Nephron progenitor cell (in vitro differentiated cells): ENCODE measurements at places on chromosomes 3 and 15.
A peak's percentile ranks its signal among the peaks of the same experiment; 100 is the strongest.

- no peaks in the 10 kb centered on the region for H3K4me1 ChIP-seq
- no peak overlapping the region for H3K27ac ChIP-seq
- peaks cover 2% of the 10 kb centered on the region for H3K27me3 ChIP-seq
- no peaks in the 10 kb centered on the region for H3K36me3 ChIP-seq
Observed at GRCh38 chr3:106842151-106842550, 535.1 kb upstream of the CCDC54 start.

GRCh38 chr3:17158941-17159682, 274.4 kb downstream of the PLCL2 start:
- H3K4me1 ChIP-seq: no peaks in the 10 kb centered on the region
- no peak overlapping the region for H3K4me3 ChIP-seq
- H3K36me3 ChIP-seq: peaks cover 33% of the 10 kb centered on the region
- H3K27me3 ChIP-seq: no peaks in the 10 kb centered on the region
- H3K27ac ChIP-seq: no peak overlapping the region

DNA sequence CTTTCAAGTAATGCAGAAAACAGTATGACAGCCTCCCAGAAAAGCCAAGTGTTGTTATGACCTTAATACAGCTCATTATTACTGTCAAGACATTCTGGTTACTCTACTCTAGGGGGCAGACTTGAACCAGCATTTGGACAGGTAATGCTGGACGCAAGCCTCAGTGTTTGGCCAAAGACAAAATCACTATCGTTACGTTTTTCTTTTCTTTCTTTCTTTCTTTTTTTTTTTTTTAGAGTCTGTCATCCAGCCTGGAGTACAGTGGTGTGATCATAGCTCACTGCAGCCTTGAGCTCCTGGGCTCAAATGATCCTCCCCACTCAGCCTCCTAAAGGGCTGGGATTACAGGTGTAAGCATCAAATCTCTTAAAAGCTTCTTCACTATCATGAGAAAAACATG, 29.4 kb upstream of the TMEM45A start:
- H3K4me3 ChIP-seq: no peak overlapping the region
- no peaks in the 10 kb centered on the region for H3K4me1 ChIP-seq
- H3K36me3 ChIP-seq: peaks cover 5% of the 10 kb centered on the region
- no peak overlapping the region for H3K27ac ChIP-seq

- H3K36me3 ChIP-seq: no peaks in the 10 kb centered on the region
- peak overlapping the region; percentile 83 for H3K4me3 ChIP-seq
- peaks cover 7% of the 10 kb centered on the region for H3K27me3 ChIP-seq
- no peak overlapping the region for H3K27ac ChIP-seq
- H3K4me1 ChIP-seq: peaks cover 6% of the 10 kb centered on the region
Observed at GRCh38 chr15:51266656-51267050, 71.7 kb downstream of the CYP19A1 start.

DNA sequence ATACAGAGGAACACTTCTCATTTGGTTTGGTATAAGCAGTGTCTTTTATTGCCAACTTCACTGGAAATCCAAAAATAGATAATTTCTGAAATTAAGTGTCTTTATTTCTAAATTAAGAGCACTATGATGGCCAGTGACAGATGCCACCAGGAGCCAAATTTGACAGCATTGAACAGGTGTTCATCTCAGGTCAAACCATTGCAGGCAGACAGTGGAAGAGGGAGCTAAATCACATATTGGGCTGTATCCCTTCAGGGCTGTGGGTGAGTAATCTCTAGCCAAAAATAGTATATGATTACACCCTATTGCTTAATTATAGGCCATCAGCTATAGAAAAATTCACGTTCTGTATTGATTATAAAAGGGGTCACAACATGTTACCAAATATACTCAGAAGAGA, 457.7 kb downstream of the NAALADL2 start:
- no peaks in the 10 kb centered on the region for H3K4me1 ChIP-seq
- no peaks in the 10 kb centered on the region for H3K36me3 ChIP-seq
- no peak overlapping the region for H3K27ac ChIP-seq
- H3K4me3 ChIP-seq: no peak overlapping the region

DNA sequence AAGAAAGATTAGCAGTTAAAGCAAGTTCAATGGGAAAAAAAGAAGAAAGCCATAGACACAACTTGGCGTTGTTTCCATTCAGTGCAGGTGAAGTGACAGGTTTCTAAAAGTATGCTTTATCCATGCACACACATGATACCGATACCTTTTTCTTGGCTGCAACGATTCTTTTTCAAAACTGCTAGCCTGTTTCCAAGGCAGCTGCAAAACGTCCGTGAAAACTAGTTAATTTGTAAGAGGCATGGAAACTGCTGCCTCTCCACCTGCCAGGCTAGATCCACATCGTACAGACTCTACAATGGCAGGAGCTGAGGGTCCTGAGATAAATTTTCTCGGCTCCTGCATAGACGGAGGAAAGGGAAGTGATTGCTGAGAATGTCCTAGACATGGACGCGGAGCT, 128.9 kb upstream of the ICE2 start:
- H3K4me3 ChIP-seq: no peak overlapping the region
- H3K27me3 ChIP-seq: no peaks in the 10 kb centered on the region
- H3K36me3 ChIP-seq: peaks cover 13% of the 10 kb centered on the region
- peaks cover 62% of the 10 kb centered on the region for H3K4me1 ChIP-seq

- H3K4me1 ChIP-seq: no peaks in the 10 kb centered on the region
- H3K36me3 ChIP-seq: no peaks in the 10 kb centered on the region
- no peak overlapping the region for H3K4me3 ChIP-seq
- DNase-seq: no peak
- H3K27me3 ChIP-seq: no peaks in the 10 kb centered on the region
Observed at GRCh38 chr3:36688815-36689214, 75.5 kb downstream of the DCLK3 start.

- H3K4me1 ChIP-seq: peaks cover 64% of the 10 kb centered on the region
- peaks cover 90% of the 10 kb centered on the region for H3K27me3 ChIP-seq
- no peak for DNase-seq
Observed at GRCh38 chr15:67836134-67836455, 3.8 kb downstream of the RNU6-1 start.

GRCh38 chr15:25464784-25465183, 26.0 kb upstream of the UBE3A start:
- DNase-seq: no peak
- H3K4me1 ChIP-seq: no peaks in the 10 kb centered on the region
- H3K27me3 ChIP-seq: peaks cover 11% of the 10 kb centered on the region

DNA sequence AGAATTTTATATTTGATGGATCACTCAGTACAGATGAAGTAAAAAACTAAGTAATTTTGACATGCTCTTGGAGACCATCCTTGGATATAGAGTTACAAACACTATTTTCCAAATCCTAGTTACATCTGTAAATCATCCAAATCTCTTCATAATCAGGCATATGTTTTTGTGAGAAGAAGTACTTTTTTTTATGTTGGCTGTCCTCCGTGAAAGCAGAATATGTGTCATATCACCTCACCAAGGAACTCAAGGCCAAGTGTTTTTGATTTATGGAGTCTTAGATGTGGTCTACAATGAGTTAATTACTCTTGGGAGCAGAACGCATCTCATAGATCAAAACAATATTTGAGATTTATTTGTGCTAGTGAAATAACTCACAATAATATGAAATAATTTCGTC, 416.5 kb upstream of the TGFBR2 start:
- H3K4me3 ChIP-seq: no peak overlapping the region
- H3K27ac ChIP-seq: no peak overlapping the region
- no peaks in the 10 kb centered on the region for H3K36me3 ChIP-seq
- DNase-seq: no peak
- H3K4me1 ChIP-seq: no peaks in the 10 kb centered on the region

GRCh38 chr3:98519351-98519750, 3.4 kb downstream of the CLDND1 start:
- peaks cover 55% of the 10 kb centered on the region for H3K36me3 ChIP-seq
- no peak overlapping the region for H3K27ac ChIP-seq
- H3K27me3 ChIP-seq: no peaks in the 10 kb centered on the region
- DNase-seq: no peak
- peaks cover 30% of the 10 kb centered on the region for H3K4me1 ChIP-seq

DNA sequence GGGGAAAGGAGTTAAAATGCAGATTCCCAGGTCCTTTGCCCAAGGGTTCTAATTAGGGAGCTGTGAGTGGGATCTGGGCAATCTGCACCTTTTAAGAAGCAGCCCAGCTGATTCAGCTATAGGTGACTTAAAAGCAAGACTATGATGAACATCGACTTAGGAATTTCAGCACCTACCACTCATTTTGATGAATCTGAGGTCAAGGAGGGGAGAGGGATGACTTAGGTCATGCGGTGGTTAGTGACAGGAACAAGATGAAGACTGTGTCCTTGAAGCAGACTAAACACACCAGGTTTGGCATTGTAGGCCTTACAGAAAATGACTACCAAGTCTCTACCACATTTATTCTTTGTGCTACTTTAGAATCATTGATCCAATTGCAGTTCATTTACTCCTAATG, 196.3 kb downstream of the DTWD1 start:
- H3K36me3 ChIP-seq: no peaks in the 10 kb centered on the region
- H3K4me1 ChIP-seq: peaks cover 8% of the 10 kb centered on the region
- H3K4me3 ChIP-seq: no peak overlapping the region

DNA sequence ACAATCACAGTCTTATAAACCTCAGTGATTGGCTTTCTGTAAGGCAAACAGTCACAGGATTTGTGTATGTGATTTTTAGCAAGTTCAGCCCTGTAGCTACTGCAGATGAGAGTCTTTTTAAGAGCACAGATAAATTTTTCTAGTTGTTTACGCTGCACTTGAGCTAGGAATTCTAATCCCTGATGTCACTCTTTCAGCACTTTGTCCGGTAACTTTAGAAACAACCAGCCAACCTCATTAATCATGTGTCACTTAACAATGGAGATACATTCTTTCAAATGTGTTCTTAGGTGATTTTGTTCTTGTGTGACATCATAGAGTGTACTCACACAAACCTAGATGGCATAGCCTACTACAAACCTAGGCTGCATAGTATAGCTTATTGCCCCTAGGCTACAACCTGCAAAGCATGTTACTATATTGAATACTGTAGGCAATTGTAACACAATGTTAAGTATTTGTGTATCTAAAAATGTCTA, 36.8 kb upstream of the GOLGA6L2 start:
- H3K27ac ChIP-seq: no peak overlapping the region
- H3K36me3 ChIP-seq: no peaks in the 10 kb centered on the region
- no peak overlapping the region for H3K4me3 ChIP-seq
- no peaks in the 10 kb centered on the region for H3K4me1 ChIP-seq

GRCh38 chr15:46442184-46442583, 807.4 kb downstream of the SQOR start:
- H3K36me3 ChIP-seq: no peaks in the 10 kb centered on the region
- peaks cover 24% of the 10 kb centered on the region for H3K4me1 ChIP-seq
- DNase-seq: peak; percentile 10
- H3K27ac ChIP-seq: peak overlapping the region; percentile 57

DNA sequence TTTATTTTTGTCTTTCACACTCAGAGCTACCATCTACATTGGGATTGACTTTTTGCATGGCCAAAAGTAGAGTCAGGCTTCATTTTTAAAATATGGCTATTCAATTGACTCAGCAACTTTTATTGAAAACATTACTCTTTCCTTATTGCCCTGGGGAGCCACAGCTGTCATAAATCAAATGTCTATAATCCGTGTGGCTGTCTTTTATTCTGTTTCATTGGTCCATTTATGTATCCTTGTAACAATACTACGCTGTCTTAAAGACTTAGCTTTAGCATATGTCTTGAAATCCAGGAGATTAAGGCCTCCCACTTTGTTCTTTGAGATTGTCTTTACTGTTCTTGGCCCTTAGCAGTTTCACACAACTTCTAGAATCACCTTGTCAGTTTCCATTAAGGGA, 55.2 kb downstream of the CEMIP start:
- H3K27ac ChIP-seq: no peak overlapping the region
- no peak for DNase-seq
- peaks cover 13% of the 10 kb centered on the region for H3K27me3 ChIP-seq
- H3K4me1 ChIP-seq: peaks cover 12% of the 10 kb centered on the region
- H3K4me3 ChIP-seq: no peak overlapping the region

GRCh38 chr15:58452775-58453174, 21.0 kb downstream of the LIPC start:
- H3K4me3 ChIP-seq: no peak overlapping the region
- peaks cover 41% of the 10 kb centered on the region for H3K4me1 ChIP-seq
- H3K27ac ChIP-seq: no peak overlapping the region
- no peak for DNase-seq
- H3K36me3 ChIP-seq: no peaks in the 10 kb centered on the region

DNA sequence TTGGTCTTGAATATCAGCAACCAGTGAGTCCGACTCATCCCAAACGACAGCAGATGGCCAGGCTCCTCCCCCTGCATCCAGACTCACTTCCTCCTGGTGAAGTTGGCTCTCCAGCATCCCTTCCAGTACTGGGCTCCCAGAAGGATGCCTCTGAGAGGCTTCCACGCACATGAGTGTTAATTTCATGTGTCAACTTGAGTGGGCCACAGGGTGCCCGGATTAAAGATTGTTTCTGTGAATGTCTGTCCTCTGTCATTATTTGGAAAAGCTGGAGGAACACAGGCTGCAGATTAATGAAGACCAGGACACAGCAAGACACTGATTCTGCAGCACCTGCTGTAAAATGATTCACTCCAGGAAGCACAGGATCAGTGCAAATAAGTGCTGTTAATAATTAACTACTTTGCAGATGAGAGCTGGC, 99.8 kb downstream of the ATP10A start:
- no peaks in the 10 kb centered on the region for H3K36me3 ChIP-seq
- no peak overlapping the region for H3K27ac ChIP-seq
- DNase-seq: no peak
- peaks cover 7% of the 10 kb centered on the region for H3K4me1 ChIP-seq

DNA sequence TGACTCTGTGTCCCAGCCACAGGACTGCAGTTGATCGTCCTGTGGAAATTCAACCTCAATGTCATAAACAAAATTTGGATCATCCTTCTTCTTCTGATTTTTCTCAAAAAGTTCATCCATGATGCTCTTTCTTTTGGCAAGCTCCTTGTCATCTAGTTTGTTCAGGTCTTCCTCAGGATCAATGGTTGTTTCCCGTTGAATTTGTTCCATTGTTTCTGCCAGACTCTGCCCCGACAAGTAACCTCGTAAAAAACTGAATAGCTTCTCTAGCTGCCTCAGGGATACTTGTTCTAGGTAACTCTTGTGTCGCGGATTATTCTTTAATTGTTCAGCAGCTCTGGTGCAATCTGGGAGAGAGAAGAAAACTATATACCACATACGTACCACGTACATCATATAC, 4.5 kb downstream of the CEP19 start:
- H3K4me1 ChIP-seq: peaks cover 8% of the 10 kb centered on the region
- H3K36me3 ChIP-seq: no peaks in the 10 kb centered on the region
- H3K27me3 ChIP-seq: peaks cover 10% of the 10 kb centered on the region
- no peak overlapping the region for H3K4me3 ChIP-seq
- no peak for DNase-seq
- H3K27ac ChIP-seq: no peak overlapping the region

- DNase-seq: no peak
- H3K4me1 ChIP-seq: peaks cover 8% of the 10 kb centered on the region
- no peak overlapping the region for H3K4me3 ChIP-seq
Observed at GRCh38 chr3:49775538-49775937, 10.8 kb downstream of the IP6K1 start.

- peaks cover 9% of the 10 kb centered on the region for H3K27me3 ChIP-seq
- DNase-seq: peak; percentile 85
Observed at GRCh38 chr15:65377976-65378366, at the start of gene IGDCC3. Gene IGDCC3, minus strand, starts transcription at chr15:65378002. Its CDS starts 214 bp downstream, at chr15:65377788.

GRCh38 chr15:61943992-61944391, 116.3 kb downstream of the VPS13C start:
- H3K4me3 ChIP-seq: no peak overlapping the region
- H3K27ac ChIP-seq: no peak overlapping the region
- H3K4me1 ChIP-seq: no peaks in the 10 kb centered on the region
- H3K36me3 ChIP-seq: peaks cover 46% of the 10 kb centered on the region
- no peak for DNase-seq

- no peak overlapping the region for H3K4me3 ChIP-seq
- H3K36me3 ChIP-seq: no peaks in the 10 kb centered on the region
- no peak for DNase-seq
- H3K27me3 ChIP-seq: peaks cover 82% of the 10 kb centered on the region
- H3K4me1 ChIP-seq: peaks cover 26% of the 10 kb centered on the region
- no peak overlapping the region for H3K27ac ChIP-seq
Observed at GRCh38 chr15:66156310-66156975, 97.1 kb downstream of the MEGF11 start.
